HAP-1 (cell line): ENCODE measurements at places on chromosomes 3 and 15.
A peak's percentile ranks its signal among the peaks of the same experiment; 100 is the strongest.

DNA sequence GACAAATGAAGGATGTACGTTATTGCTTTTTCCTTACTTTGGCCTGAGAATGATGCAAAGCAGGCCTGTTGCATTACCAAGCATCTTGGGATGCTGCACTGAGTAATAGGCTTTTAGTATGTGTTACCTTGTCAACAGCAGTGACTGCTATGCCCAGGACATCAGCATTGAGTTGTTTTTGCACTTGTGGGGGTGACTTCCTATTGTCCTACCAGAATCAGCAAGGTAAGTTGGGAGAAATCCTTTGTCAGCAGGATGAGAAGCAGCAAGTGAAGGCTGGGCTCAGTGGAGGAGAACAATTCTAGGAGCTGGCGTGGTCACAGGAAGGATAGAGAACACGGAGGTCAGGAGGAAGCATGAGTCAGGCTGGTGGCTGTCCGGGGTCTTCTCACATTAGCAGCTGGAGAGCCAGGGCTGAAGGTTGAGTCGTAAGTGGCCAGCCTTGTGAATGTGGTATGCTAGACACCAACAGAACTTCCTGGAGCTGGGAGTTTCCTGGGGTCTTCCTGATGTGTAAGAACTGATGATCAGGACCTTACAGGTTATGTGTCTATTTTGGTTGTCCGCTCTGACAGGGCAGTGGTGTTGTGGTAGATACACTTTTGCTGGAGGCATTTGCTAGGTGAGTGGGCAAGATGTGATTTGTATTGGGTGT, 142.7 kb downstream of the FNDC3B start:
- no peak for DNase-seq

GRCh38 chr3:53137221-53137620, 7.0 kb upstream of the RFT1 start:
- no peak for DNase-seq

- no peak for DNase-seq
Measured at GRCh38 chr3:57949344-57949743, 58.9 kb upstream of the FLNB start.

- no peak for DNase-seq
Measured at GRCh38 chr3:73107676-73108187, 46.3 kb downstream of the EBLN2 start.

GRCh38 chr3:77321646-77322045, 281.7 kb downstream of the ROBO2 start:
- DNase-seq, result no peak

GRCh38 chr3:99355465-99355864, 282.9 kb upstream of the COL8A1 start:
- DNase-seq, result no peak

GRCh38 chr3:39376959-39377634, 6.1 kb upstream of the SLC25A38 start:
- DNase-seq, result peak; percentile 68

GRCh38 chr15:35741881-35742280, 195.9 kb upstream of the DPH6 start:
- DNase-seq, result no peak
